ENCODE measurements at places on chromosomes 2 and 18.

DNA sequence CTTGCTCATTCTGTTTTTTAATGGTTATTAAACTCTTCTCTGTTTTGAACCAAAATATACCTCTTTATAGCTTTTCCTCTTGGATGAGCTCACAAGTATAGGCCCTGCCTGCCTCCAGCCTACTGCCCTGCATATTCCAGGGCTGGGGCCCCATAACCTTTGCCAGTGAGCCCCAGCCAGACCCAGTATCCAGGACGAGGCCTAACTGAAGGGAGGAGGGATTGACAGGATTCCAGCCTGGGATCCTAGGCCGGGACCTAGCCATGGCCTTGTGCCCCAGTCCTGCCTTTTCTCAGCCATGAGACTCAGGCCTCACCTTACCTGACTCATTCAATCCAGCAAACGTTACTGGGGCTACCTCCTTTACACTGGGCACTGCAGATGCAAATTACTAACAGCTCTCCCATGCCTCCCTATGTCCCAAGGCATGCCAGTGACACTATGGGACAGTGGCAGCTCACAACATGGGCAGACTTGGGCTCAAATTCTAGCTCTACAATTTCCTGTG is 159.2 kb downstream of the DDX1 start:
- no peak for DNase-seq

- DNase-seq = no peak
Observed at GRCh38 chr2:105754011-105754410, 9.3 kb downstream of the NCK2 start.

DNA sequence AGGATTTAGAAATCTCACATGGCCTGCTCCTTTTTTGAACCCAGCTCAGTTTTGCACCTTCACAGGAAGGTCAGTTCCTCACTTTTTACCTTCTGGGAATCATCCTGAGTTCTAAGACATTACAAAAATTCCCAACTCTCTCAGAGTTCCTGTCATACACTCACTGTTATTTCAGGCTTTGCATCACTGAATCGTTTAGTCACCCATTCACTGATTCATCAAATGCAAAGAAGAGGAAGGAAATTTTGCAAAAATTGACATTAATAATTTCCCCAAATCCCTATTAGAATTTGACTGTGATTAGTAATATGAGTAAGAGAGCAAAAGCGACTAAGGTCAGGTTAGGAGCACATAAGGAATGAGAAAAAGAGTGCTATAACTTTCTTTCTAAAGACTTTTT is 197.5 kb downstream of the PDE1A start:
- DNase-seq = no peak

DNA sequence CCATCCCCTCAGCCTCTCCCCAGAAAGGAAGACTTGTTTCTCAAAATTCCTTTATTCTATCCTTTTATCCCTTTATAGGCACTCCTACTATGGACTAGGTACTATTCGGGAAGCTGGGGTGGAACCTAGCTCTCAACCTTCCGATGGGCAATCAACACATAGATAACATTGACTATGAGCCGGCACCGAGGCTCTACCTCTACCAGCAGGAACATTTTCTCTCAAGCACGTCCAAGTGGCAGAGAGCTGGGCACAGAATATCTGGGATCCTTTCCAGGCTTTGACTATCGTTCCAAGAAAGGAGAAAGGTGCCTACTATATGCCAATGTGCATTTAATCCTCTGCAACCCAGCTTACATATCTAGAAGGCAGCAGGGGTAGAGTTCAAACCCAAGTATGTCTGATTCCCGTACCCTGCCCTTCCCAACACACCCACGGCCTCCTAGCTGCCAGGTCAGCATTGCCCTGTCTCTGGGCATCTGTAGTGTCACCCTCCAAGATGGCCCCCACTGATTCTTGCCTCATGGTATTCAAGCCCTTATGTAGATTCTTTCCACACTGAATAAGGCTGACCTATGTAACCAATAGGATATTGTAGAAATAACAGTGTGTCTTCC is 28.3 kb downstream of the TNS1 start:
- DNase-seq = no peak

GRCh38 chr2:99940963-99941362 is 201.4 kb downstream of the AFF3 start:
- no peak for DNase-seq

DNA sequence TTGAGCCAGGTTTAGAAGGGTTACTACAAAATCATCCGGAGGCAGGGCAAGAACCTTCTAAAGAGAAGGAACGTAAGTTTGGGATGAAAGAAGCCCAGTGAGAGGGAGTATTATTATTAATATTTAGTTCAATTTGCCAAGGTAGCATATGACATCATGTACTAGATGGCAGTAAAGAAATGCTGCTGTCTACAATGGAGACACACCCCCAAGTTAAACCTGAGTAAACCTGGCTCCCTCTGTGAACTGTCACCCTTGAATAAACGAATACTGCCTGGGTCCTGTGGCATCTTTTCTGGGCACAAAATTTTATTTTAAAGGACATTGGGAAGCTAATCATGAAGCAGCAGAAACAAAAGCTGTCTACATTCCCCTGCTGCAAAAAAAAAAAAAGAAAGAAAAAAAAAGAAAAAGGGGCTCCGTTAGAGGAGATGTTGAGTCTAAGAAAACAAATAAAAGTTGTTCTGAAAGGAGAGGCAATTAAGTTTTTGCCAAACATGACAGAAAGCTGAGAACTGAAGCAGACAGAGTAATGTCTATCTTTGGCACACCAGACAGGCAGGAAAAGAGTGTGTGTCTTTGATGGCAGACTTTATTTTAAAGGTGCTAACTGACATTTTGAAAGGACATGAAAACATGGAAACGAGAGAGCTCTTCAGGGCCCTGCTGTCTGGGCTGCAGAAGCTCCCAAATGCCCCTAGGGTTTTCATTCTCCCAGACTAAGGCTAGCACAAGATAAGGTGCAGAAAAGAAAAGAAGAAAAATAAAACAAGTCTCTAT is 557.7 kb upstream of the CHAC2 start:
- DNase-seq = no peak

DNA sequence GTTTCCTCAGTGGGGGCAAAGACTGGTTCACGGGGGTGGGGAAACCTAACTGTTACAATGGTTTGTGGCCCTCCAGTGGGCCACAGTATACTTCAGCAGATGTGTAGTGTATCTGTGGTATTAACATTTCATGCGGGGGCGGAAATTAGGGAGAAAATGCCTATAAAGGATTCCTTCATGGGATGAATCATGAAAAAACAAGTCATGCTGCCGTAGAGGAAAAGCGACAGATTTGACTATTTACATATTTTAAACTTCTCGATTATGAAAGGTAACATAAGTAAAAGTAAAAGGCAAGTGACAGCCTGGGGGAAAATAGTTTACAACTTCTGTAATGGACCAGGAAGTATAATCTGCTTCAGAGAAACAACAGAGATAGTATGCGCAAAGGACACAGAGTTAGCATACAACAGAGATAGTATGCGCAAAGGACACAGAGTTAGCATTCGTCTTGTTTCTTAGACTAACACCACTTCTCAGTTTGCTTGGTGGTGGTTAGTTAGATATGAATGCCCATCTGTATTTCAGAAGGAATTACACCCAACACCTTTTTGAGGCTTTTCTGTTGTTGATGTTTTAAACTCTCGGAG is 41.1 kb downstream of the MRPS9 start:
- DNase-seq = no peak

- no peak for DNase-seq
Observed at GRCh38 chr2:26587994-26588393, 53.2 kb downstream of the CIB4 start.

- DNase-seq = no peak
Observed at GRCh38 chr18:65994302-65994701, 243.5 kb downstream of the CDH7 start.

DNA sequence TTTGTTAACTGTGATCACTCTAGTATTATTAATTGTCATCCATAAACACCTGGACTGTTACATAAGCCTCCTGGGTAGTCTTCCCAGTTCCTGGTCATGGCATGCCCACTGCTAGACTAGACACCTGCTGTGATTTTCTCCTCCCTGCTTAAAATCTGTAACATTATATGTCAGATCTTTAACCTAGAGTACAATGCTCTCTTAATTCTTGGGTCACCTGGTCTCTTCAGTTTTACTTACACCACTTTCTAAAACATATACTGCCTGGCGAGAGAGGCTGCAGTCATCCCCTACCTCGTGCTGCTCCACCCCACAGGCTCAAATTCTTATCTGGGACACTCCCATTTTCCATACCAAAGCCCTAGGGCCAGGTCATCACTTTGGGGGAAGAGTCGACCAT is 161.3 kb downstream of the CDH2 start:
- DNase-seq = no peak

DNA sequence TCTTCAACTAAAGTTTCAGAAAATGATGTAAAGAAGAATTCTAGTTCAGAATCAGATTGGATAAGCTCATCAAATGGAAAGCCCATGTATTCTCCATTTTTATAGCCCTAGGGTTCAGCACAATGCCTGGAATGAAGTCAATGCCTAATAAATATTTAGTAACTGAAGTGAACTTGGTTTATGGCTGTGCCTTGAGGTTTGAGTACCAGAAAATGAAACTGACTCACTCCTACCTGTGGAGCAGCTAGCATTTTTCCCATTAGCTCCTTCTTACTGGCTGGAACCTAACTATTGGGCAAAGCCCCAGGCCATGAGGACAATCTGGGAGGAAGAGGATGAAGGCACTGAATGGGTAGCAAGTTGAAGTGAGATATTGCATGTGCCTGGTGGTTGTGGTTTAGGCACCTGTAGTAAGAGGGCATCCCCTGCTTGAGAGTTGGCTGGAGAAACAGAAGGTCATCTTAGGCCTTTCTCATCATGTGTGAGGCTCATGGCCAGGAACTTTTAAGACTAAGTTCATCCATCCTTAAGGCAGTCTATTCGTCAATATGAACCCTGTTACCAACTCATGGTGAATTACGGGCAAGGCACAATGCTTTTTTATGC is 85.0 kb upstream of the LYPD1 start:
- DNase-seq = no peak

Data from hypothalamus (tissue), 51 donors.